ENCODE measurements at places on chromosomes 5 and 9. TPM values are rescaled to one million over a fixed set of nuclear protein-coding genes. Genes with fewer than 3 reads are reported as not detected.

ENHO gene
- not detected for total RNA-seq

EIF4E1B gene
- not detected for total RNA-seq

DNA sequence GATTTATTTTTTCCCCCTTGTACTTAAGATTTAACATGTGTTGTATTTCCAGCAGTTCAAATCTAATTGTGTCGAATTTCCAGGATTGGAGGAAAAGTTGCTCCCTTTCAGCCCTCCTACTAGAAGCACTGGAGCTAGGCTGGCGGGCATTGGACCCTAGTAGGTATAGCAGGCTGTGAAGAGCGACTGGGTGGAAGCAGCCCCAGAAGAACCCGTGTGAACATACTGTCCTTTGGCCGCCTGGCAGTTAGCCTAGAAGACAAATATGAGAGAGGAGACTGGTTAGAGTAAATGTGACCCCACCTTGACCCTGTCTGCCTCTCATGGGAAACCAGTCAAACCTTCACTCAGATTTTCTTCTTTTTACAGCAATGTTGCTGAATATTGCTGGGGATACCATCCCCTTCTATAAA is 13.9 kb downstream of the ALDOB start:
- no peak overlapping the region for H3K4me3 ChIP-seq
- H3K27me3 ChIP-seq, result no peaks in the 10 kb centered on the region
- no peaks in the 10 kb centered on the region for H3K36me3 ChIP-seq

GRCh38 chr5:149283626-149284480 is 12.2 kb downstream of the AFAP1L1 start:
- no peaks in the 10 kb centered on the region for H3K36me3 ChIP-seq
- H3K27me3 ChIP-seq, result no peaks in the 10 kb centered on the region
- H3K27ac ChIP-seq, result no peak overlapping the region
- no peak overlapping the region for H3K4me3 ChIP-seq
- no peaks in the 10 kb centered on the region for H3K4me1 ChIP-seq

DNA sequence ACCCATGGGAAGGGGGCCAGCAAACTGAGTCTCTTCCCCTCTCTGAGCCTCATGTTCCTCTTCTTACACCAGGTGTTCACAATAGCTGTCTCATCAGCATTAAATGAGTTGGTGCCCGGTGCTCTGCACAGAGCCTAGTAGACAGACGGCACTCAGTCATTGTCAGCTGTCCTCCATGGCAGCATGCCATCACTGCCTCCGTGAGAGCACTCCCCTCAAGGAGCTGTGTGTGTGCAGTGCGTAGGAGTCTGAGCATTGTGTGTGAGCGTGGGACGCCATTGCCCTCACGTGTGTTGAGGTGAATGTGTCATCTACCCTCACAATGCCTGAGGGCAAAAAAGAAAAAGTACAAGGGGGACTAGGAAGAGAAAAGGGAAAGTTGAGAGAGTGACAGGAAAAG is 536.5 kb downstream of the CDK5RAP2 start:
- no peaks in the 10 kb centered on the region for H3K27me3 ChIP-seq
- no peaks in the 10 kb centered on the region for H3K36me3 ChIP-seq
- no peak overlapping the region for H3K4me3 ChIP-seq
- DNase-seq, result no peak
- no peak overlapping the region for H3K27ac ChIP-seq
- H3K4me1 ChIP-seq, result no peaks in the 10 kb centered on the region

GRCh38 chr5:168104350-168104749 is 187.1 kb upstream of the WWC1 start:
- H3K4me3 ChIP-seq, result no peak overlapping the region
- H3K27me3 ChIP-seq, result no peaks in the 10 kb centered on the region
- H3K36me3 ChIP-seq, result no peaks in the 10 kb centered on the region
- peaks cover 20% of the 10 kb centered on the region for H3K4me1 ChIP-seq
